ENCODE measurements at places on chromosomes 12 and 14. TPM values are rescaled to one million over a fixed set of nuclear protein-coding genes. Genes with fewer than 3 reads are reported as not detected.

Gene KIF26A
- total RNA-seq: under 0.01 TPM

Gene MYG1
- total RNA-seq: 39.6 TPM

Gene ZDHHC22
- total RNA-seq: not detected

Gene TCL1A
- not detected for total RNA-seq

Gene ASCL1
- total RNA-seq: not detected
